Fibroblast of villous mesenchyme (primary cell): ENCODE measurements at places on chromosomes 3 and 15. TPM values are rescaled to one million over a fixed set of nuclear protein-coding genes. Genes with fewer than 3 reads are reported as not detected.

The GADL1 gene
- not detected in 2 replicates for total RNA-seq

The C15orf62 gene
- total RNA-seq, result under 0.01 TPM in 1 of 2 replicates, not detected in the other

The ASB14 gene
- total RNA-seq, result not detected in 2 replicates

The ITIH1 gene
- total RNA-seq, result not detected in 2 replicates

The LRRIQ4 gene
- 0.32 TPM in 1 of 2 replicates, not detected in the other for total RNA-seq

The CHRM5 gene
- total RNA-seq, result under 0.01 TPM in 2 replicates

The GOLGA6L7 gene
- not detected in 2 replicates for total RNA-seq

The KCNMB3 gene
- total RNA-seq, result 1.3 and 2.2 TPM in 2 replicates

The ENTPD3 gene
- total RNA-seq, result under 0.01 TPM in 1 of 2 replicates, not detected in the other

The HRH1 gene
- total RNA-seq, result 13.2 and 26.8 TPM in 2 replicates

The GPR15 gene
- total RNA-seq, result not detected in 2 replicates

The MLF1 gene
- 6.1 and 8.2 TPM in 2 replicates for total RNA-seq

The ROPN1 gene
- under 0.01 TPM in 1 of 2 replicates, not detected in the other for total RNA-seq

The MKRN3 gene
- 0.86 and 0.97 TPM in 2 replicates for total RNA-seq

The CMTM7 gene
- total RNA-seq, result 8.2 and 8.4 TPM in 2 replicates

The PDZRN3 gene
- 32.5 and 33.7 TPM in 2 replicates for total RNA-seq

The CCR4 gene
- not detected in 2 replicates for total RNA-seq

The LTF gene
- total RNA-seq, result under 0.01 TPM in 1 of 2 replicates, not detected in the other

The RARRES1 gene
- 6.4 and 8.2 TPM in 2 replicates for total RNA-seq

The TM6SF1 gene
- 1.7 and 2.6 TPM in 2 replicates for total RNA-seq

The IL16 gene
- total RNA-seq, result 0.32 TPM in 1 of 2 replicates, not detected in the other

The CACNA1D gene
- under 0.01 TPM in 1 of 2 replicates, not detected in the other for total RNA-seq

The MAN2A2 gene
- 11.9 and 15.1 TPM in 2 replicates for total RNA-seq

The MASP1 gene
- 198 and 209 TPM in 2 replicates for total RNA-seq

The GASK1A gene
- 0.32 and 1.7 TPM in 2 replicates for total RNA-seq

The ZNF774 gene
- 1.6 and 1.7 TPM in 2 replicates for total RNA-seq
